ENCODE measurements at places on chromosomes 16 and 17.

DNA sequence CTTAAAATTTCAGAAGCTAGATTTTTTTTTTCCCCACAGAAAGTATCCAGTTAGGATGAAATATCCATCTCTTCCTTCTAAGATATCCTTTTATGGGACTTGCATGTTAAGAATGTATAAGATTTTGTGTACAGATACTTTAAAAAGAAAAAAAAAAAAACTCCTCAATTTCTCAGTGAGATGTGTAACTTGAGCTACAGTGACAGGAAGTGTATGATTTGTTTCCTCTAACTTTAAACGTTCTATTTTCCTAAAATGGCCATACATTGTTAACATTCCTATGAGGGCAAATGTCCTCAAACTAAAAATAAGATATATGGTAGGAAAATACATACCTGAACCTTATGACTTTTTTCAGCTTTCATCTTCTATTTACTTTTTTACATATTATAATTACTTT, 8.9 kb downstream of the FBXO47 start:
- no peak for DNase-seq

GRCh38 chr17:82092628-82092994, 5.4 kb downstream of the FASN start:
- no peak for DNase-seq

- no peak for DNase-seq
These were observed 40.2 kb downstream of the MAF start for GRCh38 chr16:79560318-79560717.

- DNase-seq, result no peak
These were observed 21.9 kb downstream of the TEKT3 start for GRCh38 chr17:15319452-15320010.

DNA sequence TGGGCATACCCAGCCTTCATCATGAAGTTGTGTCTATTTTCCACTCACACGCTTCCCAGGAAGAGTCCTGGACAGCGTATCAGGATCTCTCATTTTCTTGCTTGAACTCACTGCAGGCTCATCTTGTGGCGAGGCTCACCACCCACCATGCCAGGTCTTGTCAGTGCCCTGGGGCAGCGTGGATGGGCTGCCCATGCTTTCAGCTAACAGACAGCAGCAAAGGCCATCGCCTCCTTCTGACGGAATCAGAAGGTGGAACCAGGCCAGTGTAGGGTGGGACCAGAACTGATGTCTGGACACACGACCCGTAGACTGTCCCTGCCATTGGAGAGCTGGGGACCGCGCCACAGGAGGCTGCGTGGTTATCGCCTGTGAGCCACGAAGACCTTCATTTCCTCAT, 169.4 kb downstream of the FOXL1 start:
- DNase-seq, result no peak

DNA sequence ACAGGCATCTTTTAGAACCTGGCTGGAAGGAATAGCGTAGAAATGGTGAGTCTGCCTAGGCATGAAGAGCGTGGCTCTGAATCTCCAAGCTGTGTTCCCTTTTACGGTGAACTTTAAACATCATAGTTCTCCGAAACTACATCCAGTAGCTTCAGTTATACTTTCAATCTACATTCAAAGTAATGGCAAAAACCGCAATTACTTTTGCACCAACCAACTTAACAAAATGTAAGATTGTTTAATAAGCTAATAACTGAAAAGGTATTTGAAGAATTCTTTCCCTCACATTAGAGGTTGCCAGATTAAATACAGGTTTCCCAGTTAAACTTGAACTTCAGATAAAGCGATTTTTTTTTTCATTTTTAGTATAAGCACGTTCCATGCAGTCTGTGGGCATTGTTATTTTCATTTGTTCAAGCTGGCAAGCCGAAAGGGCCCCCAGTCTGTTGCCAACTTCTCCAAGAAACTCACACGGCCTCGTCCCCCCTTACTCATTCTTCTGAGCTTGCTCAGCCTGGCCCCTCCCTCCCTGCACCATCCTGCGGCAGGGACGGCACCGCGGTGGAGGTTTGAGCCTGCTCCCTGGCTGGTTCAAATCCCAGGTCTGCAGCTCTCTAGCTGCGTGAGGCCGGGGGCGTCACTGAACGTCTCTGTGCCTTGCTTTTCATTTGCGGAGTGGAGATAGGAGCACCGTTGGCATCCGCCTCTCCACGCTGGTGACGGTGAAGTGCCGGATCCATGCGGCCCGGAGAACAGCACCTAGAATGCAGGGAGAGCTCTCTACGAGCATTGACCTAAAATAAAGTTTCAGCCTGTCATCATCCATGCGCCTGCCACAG, 3.5 kb upstream of the MTHFSD start:
- no peak for DNase-seq

DNA sequence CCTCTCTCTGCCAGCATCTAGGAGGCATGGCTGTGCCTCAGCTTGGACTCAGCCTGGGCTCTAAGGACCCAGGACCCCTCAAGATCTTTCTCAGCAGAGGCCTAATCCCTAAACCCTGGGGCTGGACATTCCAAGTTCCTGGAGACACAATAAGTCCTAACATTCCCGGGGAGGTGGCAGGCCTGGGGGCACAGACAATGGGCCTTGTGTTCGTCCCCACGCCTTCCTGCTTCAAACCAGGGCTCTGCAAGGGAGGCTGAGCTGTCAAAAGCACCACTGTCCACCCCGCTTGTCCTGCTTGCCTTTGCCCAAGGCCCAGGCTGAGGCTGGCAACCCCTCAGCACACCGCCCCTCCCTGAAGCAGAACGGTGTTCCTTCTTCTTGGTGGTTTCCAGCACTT, 13.7 kb downstream of the SDK2 start:
- no peak for DNase-seq

Measured in activated naive CD4-positive, alpha-beta T cell (primary cell).